Cerebellar cortex (tissue), 1 donor: ENCODE measurements at places on chromosomes 2 and 18.

DNA sequence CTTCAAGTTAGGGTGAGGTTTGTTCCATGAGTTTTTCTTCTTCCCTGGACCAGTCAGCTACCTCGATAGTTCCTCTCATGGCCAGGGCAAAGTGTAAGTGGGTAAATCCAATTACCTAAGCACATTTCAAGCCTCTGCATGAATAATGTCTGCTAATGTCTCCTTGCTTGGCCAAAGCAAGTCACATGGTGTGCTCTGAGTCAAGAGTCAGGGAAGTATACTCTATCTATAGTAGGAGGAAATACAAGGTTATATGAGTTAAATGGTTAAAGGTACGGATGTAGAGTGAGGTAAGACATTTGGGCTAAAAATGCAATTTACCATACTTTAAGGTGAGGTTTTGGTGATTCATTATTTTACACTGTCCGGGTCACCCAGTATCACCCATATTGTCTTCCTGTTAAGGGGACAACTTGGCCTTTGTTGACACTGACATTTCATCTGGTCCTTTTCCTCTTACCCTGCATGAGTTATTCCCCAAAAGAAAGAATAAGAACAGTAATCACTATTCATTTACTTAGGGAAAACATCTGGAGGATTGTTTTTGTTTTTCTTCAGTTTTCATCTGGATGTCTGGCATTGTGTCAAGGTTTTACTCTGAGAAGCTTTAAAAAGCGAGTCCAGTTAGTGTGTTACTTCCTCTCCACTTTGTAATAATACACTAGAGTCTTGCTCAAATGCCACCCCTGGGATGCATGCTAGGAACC, 405.5 kb downstream of the RND3 start:
- no peak for DNase-seq

DNA sequence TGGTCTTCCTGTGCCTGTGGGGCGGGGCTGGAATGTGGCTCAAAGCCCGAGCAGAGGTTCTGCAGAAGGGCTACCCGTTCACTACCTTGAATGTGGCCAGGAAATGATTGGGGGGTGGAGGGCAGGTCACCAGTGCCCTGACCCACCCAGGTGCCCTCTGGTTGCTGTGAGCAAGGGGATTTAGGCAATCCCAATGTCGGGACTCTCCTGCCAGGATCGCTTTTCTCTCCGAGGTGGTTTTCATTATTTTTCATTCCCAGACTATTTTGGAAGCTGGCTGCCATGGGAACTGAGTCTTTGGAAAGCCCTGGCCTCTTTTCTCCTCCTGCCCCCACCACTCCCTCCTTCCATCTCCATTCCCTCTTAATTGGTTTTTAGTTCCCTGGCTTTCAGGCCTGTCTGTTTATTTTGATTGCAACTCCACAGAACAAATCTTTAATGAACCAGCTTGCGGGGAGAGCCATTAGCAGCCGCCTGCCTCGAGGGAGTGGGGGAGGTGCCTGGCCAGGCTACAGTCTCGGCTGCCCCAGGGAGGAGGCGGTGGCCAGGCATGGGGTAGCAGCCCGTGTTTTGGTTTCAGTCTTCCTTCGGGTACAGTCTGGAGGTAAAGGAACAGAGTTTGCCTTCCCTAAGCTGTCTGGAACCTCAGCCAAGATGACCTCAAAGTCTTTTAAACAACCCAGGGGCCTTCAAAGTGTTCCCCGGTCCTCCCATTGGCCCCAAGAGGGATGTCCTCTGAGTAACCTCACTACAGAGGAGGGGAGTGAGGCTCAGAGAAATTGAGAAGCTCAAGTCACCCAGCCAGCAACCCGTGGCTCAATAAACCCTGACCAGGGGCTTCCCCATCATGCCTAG, 114.4 kb upstream of the HAAO start:
- DNase-seq, result peak; percentile 93

GRCh38 chr2:27583390-27583915, 611 bp downstream of the ZNF512 start:
- no peak for DNase-seq

- DNase-seq, result no peak
Observed at GRCh38 chr18:7358989-7359726, 128.3 kb downstream of the LRRC30 start.

DNA sequence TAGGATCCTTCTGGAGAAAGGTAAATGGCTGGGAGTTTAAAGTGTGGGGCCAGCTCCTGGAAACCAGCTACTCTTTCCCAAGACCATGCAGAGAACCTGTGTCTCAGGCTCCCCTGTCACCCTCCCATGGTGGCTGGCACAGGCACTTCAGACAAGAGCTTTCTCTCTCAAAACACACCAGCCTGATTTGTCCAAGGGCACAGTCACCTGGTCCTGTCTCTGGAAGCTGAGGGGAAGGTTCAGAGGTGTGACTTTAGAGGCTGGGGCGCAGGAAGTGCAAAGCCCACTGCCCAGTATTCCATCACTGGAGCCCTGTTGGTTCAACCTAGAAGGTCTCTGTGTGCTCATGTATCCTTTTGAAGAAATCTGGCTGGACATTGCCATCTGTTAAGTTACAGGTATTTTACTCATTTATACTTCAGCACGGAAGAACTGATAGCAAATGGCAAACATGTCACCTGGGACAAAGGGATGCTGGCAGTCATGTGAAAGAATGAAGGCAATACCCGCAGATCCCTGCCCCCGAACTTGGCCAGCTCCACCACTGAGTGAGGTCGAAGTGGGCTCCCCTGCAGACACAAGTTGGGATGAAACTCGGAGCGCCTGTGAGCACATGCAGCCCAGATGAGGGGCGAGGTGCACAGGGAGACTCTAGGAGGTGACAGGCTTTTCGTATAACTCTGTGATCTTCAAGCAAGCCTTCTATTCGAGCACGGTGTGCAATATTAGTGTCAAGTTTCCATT, 96.9 kb upstream of the MGAT4A start:
- no peak for DNase-seq

DNA sequence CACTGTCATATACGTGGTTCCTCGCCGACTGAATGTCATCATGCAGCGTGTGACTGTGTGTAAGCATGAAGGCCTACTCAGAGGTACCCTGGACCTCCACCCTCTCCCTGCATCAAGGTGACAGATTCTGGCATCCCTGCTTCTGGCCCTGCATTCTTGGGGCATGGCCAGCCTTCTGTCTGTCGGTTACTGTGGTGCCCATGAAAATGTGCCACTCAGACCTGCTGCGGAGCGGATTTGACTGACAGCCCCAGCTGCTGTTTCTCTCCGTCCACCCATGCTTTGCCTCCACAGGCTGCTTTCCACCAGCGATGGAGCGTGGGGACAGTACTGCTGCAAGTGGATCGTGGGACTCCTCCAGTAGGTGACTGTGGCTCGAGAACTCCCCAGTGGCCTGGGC, 9.6 kb downstream of the TMEM177 start:
- no peak for DNase-seq

- DNase-seq, result no peak
Observed at GRCh38 chr18:44098551-44099098, 582.1 kb upstream of the SETBP1 start.

DNA sequence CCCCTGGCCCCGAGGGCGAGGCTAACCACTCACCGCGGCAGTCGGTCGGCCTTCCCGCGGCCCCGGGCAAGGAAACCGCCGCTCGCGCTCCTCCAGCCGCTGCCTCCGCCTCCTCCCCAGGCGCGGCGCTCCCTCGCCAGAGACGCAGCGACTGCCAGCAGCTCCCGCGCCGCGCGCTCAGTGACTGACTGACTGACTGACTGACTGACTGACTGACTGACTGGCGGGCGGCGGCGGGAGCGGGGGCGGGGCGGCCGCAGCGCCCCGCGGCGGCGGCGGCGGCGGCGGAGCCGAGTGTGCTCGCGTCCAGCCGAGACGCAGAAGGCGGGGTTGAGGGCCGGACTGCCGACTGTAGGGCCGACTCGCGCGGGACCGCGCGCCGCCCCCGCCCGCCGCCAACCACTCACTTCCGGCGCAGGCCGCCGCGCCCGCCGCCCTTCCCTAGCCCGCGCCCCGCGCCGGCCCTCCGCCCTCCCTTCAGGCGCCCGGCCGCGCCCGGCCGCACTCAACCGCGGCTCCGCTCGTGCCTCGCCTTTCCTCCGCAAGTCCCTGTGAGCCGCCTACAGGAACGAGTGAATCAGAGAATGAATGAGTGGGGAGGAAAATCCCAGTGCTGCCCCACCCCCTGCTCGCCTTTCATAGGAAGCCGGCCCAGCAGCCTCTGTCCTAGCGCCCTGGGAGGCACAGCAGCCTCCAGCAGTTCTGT, at the start of gene RAPH1:
TSS of gene RAPH1 (minus strand) at position 224 of the 706 bp plus-strand sequence. CDS start 39,948 bp downstream, outside the sequence.
- peak; percentile 62 for DNase-seq

- DNase-seq, result no peak
Observed at GRCh38 chr2:97745474-97746174, 32.2 kb downstream of the ZAP70 start.
